ENCODE measurements at places on chromosomes 5 and 9.
A peak's percentile ranks its signal among the peaks of the same experiment; 100 is the strongest.

DNA sequence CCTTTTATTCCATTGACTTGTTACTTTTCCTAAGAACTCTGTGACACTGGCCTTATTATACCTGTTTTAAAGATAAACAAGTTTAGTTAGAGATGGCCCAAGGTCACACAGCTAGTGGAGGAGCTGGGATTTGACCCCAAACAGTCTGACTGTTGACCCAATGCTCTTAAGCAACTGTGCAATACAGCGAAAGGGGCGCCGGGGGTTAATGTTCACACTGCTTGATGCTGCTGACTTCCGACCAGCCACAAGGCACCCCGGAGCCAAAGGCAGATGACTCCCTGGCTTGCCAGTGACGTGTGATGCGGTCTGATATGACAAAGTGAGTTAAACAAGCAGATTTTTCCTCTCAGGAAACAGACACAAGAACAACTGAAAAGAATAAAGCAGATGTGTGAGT lies 23.9 kb downstream of the PIK3R1 start:
- DNase-seq, result peak; percentile 65

DNA sequence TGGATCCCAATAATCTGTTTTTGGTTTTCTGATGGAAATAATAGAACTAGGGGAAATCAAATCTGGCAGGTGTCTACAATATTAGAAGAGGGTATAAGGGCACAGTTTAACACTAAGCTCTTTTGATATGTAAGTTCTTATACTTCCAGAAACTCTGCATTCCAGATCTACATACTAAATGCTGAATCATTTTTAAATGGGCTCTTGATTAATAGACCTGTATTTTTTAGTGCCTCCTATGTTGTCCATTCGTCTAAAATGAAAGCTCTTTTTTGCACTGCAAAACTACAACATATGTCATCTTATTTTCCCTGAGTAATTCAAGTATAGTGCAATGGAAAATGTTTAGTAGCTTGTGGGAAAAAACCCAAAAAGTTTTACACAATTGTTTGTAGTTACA lies 44.2 kb downstream of the NR6A1 start:
- no peak for DNase-seq

- no peak for DNase-seq
Measured at GRCh38 chr5:141363952-141364660, at the start of gene PCDHGA5. PCDHGA5 (plus strand) TSS chr5:141364162; CDS start chr5:141364331, 169 bp downstream.

GRCh38 chr9:69137311-69137710 lies 36.8 kb upstream of the TJP2 start:
- no peak for DNase-seq
